GM18507 (cell line): ENCODE measurements at places on chromosomes 2 and 18.

- DNase-seq = no peak
Measured at GRCh38 chr2:157056200-157056676, 201.3 kb upstream of the GALNT5 start.

- DNase-seq = no peak
Measured at GRCh38 chr2:126664234-126664633, 8.3 kb downstream of the GYPC start.

DNA sequence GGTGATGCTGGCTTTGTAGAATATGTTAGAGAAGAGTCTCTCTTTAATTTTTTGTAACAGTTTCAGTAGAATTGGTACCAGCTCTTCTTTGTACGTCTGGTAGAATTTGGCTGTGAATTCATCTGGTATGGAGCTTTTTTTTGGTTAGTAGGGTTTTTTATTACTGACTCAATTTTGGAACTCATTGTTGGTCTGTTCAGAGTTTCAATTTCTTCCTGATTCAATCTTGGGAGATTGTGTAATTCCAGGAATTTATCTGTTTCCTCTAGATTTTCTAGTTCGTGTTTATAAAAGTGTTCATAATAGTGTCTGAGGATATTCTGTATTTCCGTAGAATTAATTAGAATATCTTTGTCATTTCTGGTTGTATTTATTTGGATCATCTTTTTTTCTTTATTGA is 943.5 kb downstream of the TRIB2 start:
- no peak for DNase-seq

GRCh38 chr2:218395456-218395825 is 4.2 kb upstream of the CTDSP1 start:
- DNase-seq = no peak

GRCh38 chr18:62665188-62665587 is 50.2 kb upstream of the PHLPP1 start:
- DNase-seq = no peak

DNA sequence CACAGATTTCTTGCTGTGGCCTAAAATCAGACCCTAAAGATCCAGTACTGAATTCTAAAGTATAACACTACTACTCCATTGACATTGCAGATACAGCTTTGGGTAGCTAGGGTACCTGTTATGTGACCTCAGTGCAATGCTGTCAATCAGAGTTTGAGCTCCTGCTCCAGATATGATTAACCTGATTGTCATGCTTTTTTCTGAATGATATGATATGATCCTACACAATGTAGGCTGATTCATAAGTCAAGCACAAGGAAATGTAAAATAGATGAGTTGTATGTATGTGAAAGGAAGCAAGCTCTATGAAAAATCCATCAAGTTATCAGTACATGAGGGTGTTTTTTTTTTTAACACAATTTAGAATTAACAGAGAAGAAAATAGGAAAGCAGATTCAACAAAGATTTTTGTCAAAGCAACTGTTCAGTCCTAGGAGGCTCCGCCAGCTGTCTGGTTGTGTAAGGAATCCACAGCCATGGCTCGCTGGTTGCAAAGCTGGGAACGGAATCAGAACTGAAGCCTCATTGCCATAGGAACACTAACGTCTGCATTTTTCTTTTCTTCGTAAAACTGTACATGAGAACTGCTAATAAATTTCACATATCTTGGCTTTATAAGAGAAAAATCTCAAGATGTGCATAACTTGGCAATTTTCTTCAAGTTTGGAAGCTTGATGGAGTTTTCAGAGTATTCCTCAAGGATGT is 52.9 kb downstream of the NR4A2 start:
- DNase-seq = no peak

DNA sequence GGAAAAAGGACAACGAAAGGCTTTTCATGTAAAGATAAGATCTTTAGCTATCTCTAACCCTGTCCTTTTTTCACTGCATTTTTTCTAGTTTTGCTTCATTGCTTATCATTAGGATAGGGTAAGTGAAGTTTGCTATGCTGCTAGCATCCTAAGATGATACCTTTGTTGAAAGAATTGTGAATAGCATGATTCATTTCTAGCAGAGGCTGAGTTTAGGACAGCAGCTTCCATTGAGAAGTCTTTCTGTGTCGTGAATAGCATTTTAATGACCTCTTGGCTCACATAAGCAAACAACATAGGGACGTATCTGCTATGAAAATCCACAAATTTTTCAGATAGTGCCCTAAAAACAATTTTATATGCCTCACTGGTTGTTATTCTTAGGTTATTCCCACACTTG is 36.4 kb upstream of the GAREM2 start:
- DNase-seq = no peak

GRCh38 chr2:97669448-97669847 is at the start of gene C2orf92:
Gene C2orf92 (plus strand): TSS chr2:97669713. CDS start chr2:97669789, 76 bp downstream.
- no peak for DNase-seq

DNA sequence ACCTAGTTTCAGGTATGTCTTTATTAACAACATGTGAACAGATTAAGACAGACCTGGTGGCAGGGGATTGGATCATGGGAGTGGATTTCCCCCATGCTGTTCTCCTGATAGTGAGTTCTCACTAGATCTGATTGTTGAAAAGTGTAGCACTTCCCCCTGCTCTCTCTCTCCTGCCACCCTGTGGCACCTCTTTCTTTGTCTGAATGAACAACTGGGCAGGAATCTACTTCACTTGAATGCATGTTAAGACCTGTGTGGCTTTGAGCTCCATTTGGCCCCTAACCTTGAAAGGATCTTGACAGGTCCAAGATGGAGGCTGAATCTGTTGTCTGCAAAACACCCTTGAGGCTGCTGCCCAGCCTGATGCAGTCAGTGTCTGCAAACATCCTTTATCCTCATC is 194.4 kb downstream of the RNF144A start:
- DNase-seq = no peak
